ENCODE measurements at places on chromosomes 2 and 18.

DNA sequence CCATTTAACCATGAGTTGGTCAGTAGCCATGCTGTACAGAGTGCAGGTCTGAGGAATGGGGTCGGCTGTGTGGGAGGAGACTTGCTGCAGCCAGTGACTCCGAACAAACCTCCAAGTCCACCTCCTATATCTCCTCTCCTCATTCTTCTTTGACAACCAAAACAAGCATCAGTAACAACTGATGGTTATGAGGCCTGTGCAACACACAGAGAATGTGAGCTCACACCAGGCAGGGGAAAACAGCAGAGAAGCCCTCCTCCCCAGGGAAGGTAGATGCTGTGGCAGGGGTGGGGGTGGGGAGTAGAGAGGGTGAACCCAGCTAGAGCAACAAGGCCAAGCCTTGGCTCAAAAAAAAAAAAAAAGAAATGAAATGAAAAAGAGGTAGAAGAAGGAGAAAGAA lies 12.3 kb upstream of the CNGA3 start:
- DNase-seq: peak; percentile 72

GRCh38 chr2:75456111-75456510 lies 104.6 kb downstream of the EVA1A start:
- DNase-seq: no peak

DNA sequence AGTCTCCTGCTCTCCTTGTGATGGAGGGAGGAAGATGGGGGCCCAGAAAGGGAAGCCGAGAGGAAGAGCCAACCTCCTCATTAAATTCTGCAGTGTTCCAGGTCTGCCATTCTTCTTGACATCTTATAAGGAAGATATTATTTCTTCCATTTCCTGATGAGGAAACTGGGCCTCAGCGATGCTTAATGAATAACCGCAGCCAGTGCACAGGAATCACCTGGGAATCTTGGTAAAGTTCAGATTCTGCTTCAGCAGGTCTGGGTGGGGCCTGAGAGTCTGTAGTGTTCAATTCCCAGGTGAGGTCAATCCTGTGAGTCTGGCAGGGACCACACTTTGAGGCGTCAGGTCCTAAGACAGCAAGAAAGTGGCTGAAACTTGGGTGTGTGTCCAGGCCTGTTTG lies 17.3 kb downstream of the PCARE start:
- no peak for DNase-seq

DNA sequence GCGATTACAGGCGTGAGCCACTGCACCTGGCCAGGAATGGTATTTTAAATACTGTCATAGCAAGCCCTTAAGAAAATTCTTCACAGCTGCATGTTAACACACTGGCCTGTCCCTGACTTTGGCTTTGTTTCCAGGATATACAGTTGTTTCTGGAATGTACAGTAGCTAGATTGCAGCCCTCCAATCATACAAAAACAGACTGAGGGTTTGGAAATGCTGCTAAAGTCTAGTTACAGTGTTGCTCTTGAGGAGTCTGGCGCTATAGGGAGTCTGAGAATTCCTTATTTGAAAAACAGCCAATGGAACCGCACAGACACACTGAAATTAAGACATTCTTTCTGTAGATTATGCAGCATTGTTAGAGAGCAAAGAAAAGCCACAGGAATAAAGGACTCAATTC lies 37.7 kb downstream of the STON1 start:
- DNase-seq: peak; percentile 48

- DNase-seq: no peak
Observed at GRCh38 chr18:24663026-24663425, 202.6 kb downstream of the HRH4 start.

- DNase-seq: peak; percentile 82
Observed at GRCh38 chr2:44016282-44016681, 20.5 kb upstream of the LRPPRC start.

GRCh38 chr2:39413063-39413737 lies 23.9 kb downstream of the MAP4K3 start:
- DNase-seq: no peak

DNA sequence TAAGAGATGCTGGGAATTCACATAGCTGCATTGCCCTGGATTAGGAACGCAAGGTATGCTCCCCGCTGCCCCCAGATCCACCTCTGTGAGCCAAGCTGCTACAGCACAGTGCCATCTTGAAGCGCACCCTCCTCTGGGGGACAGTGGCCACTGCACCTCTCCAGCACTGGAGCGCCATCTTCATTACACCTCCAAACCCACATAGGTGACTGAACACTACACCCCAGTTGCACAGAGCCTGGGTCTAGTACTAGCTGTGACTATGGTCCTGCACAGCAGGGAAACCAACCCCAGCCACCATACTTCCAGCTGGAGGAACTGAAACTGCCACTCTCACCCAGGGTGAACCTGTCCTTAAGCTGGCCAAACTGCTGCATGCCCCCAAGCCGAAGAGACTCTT lies 84.6 kb downstream of the TMEM237 start:
- DNase-seq: no peak

- no peak for DNase-seq
Observed at GRCh38 chr2:75424936-75425619, 135.7 kb downstream of the EVA1A start.

DNA sequence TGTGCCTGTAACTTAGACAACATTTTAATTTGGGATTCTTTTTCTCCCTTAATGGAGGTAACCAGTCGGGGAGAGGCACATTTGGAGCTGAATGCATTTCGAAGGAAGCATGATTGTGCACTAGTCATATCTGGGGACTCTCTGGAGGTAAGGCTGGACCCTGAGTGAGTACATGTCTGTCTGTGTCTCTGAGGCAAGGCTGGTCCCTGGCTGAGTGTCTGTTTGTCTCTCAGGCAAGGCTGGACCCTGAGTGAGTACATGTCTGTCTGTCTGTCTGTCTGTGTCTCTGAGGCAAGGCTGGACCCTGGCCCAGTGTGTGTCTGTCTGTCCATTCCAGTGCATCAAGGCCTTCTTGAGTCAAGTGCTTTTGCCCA lies 51.5 kb upstream of the NFATC1 start:
- no peak for DNase-seq

DNA sequence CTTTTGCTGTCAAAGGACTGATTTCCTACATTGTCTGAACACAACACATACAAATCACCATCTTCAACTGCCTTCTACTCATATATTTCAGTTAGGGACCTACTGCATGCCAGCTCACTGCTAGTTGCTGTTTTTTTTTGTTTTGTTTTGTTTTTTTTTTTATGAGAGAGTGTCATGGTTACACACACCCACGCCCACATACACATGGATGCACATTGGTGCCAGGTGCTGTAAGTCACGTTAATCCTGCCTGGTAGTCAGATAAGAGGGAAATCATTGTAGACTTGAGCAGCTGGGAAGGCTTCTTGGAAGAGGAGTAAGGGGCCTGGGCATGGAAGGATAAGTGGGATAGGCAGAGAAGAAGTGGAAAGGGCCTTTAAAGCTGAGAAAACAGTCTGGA lies 209.9 kb downstream of the TDRD15 start:
- no peak for DNase-seq

GRCh38 chr2:188381614-188382013 lies 89.9 kb downstream of the GULP1 start:
- DNase-seq: no peak

DNA sequence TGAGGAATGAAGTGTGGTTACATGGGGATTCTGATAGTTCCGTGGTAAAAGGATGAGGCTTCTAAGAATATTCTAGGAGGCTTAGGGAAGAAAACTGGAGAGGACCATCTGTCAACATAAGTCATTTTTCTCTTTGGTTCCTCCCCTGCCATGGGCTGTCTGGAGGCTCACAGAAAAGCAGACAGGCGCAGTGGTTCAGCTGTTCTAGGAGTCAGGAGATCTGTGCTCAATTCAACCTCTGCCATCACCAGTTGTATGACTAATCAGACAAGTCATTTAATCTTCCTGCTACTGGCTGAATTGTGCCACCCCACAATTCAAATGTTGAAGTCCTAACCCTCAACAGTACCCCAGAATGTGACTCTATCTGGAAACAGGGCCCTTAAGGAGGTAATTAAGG lies 36.4 kb downstream of the ADAM17 start:
- no peak for DNase-seq

- DNase-seq: no peak
Observed at GRCh38 chr2:5035057-5035488, 657.1 kb upstream of the SOX11 start.

DNA sequence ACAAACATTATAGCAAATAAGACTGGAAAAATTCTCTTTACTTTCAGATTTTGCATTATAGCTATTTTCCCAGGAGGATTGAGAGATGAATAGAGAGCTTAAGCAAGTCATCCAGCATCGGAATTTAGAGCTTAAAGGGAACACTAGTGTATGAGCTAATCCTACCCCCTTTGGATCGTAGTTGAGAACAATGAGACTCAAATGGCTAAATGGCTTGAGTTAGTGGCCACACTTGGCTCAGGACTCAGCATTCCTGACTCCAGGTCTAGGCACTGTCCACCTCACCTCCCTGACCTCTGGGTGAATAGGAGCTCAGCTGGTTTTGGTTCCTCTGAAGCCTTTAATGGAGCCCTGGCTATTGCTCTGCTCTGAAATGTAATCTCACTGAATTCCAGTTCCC lies 97.5 kb upstream of the CXCR4 start:
- peak; percentile 76 for DNase-seq

DNA sequence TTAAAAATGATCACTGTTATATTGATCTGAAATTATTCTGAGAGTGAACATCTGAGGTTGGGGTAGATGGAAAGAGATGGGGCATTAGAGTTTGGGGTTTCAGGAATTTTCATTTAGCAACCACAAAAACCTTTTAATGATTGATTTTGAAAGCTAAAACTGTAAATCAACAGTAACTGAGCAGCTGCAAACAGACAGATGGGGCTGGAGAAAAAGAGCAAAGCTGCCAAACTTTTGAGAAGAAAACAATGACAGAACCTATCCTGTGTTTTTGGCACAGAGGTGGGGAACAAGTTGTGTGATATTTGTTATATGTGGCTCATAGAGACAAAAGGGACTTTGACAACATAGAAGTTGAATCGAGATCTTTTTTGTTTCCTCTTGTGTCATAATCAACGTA lies 415.8 kb upstream of the DSEL start:
- no peak for DNase-seq

GRCh38 chr2:202479090-202479489 lies 103.0 kb downstream of the BMPR2 start:
- no peak for DNase-seq

- DNase-seq: no peak
Observed at GRCh38 chr2:155895016-155895415, 437.5 kb downstream of the NR4A2 start.

- no peak for DNase-seq
Observed at GRCh38 chr2:134372611-134373131, 118.8 kb downstream of the MGAT5 start.

DNA sequence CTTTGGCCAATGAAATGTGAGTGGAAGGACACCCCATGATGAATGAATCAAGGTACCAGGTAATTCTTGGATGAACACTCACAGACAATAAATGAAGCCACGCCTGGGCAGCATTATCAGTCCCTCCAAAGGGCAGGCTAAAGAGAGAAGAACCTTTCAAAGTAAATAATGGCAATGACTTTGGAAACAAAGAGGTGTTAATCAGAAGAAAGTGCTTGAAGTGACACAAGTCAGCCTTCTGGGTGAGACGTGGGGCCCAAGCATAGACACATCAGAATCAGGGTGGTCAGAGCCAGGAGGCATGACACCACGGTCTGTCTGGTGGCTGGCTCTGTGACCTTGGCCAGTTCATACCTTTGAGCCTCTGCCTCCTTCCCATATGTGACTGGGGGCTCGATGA lies 103.3 kb downstream of the POLR1A start:
- DNase-seq: no peak

GRCh38 chr2:7027956-7028655 lies 110.9 kb downstream of the RNF144A start:
- DNase-seq: peak; percentile 32

DNA sequence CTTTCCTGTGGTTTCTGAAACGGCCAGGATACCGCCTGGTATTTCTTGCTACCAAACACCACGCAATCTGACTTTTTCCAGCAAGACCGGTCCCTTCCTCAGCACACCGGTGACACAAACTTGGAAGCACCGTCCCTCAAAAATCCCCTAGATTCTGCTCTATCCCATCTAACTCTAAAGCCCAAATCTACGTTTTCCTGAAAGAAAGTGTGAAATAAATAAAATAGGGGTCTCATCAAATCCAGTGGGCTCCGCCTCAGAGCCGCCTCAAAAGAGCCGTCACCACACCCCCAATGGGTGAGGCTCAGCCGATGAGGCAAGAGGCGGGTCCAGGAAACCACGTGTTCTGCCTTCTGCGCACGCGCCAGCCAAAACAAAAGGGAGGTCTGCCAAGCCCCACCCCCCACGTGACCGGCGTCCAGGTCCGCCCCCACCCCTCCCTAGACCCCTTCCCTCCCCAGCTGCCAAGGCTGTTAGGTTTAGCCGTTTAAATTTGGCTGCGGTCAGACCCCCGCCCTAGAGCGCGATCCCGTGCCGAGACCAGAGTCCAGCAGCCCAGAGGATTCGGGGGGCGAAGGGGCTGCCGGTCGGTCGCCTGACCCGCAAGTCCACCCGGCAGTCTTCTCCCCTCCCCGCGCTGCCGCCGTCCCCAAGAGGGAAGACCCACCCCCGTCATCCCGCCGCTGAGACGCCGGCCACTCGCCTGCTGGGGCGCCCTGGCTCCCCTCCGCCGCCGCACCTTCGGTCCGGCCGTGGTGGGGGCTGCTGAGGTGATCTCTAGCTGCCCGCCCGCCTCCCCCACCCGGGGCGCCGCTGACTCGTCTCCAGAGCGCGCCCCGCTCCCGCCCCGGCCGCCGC lies 534 bp downstream of the KANSL1L start:
- DNase-seq: peak; percentile 97

GRCh38 chr2:150572961-150573395 lies 85.5 kb upstream of the RND3 start:
- DNase-seq: no peak

DNA sequence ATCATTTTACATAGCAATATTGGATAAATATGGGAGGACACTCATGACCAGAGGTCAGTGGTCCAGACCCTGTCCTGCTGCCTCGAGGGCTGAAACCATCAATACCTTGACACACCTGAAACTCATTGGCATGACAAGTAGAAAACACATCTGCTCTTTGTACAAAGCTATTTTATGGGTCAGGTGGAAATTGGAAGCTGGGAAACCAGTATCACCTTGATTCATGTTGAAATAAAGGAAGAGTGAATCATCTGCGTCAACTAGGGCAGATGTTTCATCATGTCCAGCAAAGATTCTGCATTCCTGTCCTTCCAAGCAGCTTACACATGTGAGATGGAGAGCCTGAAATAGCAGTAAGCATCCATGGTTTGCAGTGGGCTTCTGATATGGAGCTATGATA lies 80.0 kb upstream of the ERBB4 start:
- no peak for DNase-seq

DNA sequence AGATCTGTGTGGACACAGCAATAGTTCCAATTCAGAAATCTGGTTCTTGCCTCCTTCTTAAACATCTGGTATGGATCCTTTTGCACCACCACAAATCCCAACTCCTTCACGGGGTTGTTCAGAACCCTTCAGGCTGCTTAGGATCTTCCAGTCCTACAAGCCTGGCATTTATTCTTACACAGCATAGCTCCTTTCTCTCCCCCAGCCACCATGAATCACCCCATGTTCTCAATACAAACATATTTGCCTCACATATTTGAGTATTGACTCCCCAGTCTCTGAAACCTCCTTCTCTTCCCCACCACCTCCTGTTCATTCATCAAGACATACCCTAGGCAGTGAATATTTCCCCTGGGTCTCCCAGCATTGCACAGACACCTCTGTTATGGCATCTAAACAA lies 155.2 kb downstream of the ALK start:
- DNase-seq: no peak
